ENCODE measurements at places on chromosomes 13 and 19.

DNA sequence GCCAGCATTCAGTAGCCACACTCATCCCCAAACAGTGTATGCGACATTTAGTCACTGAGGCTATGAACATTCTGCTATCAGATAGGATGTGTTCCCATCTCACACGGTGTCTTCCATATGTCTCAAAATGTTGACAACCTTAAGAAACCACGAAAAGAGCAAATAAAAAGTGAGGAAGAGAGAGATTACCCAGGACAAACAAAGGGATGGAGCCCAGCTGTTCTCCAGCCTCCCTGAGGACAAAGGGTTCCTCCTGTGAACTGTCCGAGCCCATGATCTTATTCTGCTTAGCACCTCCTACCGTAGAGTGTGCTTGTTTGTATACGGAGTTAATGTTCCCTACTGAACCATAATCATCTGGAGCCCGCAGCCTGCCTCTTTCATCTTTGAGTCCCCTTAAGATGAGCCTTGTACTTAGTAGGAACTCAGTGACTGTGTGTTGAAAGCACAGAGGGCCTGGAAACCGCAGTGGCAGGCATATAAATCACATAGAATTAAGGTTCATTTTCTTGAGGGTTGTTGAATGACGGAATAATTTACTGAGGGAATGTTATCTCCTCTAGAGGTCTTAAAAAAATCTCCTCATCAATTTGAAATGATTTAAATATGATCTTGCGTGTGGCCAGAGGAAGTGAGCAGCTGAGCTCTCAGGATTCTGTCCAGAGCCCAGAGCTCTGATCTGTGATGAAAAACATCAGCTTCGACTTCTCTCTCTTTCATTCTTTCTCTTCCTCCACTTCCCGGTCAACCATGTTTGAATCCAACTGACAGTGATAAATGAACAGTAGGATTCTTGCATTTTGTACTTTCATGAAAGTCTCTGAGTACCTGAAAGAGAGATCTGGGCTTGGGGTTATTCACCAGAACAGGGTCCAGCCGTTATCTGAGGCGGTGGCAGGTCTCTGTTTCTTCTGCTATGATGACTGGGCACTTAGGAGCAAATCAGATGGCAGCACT lies 200.5 kb downstream of the KLF5 start:
- peak; percentile 3 for DNase-seq

GRCh38 chr13:30257468-30258099 lies 49.8 kb downstream of the KATNAL1 start:
- DNase-seq, result peak; percentile 24

DNA sequence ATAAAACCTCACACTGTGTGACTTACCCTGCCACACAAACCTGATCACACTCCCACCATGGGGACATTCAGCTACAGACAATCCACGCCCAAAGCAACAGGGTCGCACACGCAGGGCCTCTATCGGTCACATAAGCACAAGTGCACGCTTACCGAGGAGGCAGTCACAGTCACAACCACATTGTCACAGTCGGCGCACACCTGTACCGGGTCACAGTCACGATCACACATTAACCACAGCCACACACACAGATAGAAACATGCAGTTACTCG lies 579 bp downstream of the ZNF566 start:
- DNase-seq, result peak; percentile 6

DNA sequence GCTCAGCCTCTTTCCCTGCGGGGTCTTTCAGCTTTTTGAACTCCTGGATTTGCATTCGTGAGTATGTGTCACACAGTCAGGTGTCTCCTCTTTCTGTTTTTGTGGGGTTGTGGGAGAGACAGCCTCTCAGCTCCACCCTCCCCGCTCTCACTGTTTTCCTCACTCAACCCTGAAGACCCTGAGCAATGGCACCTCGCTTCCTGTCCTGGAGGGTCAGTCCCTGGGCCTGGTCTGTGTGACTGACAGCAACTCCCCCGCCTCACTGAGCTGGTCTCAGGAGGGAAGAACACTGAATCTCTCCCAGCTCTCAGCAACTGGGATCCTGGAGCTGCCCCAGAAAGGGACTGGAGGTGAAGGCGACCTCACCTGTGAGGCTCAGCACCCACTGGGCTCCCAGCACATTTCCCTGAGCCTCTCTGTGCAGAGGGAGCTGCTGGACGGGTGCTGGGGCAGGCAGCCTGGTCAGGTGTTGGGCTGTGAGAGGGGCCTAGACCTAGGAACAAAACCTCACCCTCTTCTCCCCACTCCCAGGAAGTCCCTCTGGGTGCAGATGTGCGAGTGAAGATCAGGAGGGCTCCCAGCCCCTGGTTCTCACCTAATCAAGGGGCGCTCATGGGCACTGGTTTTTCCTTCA lies 4.2 kb upstream of the SIGLEC7 start:
- no peak for DNase-seq

DNA sequence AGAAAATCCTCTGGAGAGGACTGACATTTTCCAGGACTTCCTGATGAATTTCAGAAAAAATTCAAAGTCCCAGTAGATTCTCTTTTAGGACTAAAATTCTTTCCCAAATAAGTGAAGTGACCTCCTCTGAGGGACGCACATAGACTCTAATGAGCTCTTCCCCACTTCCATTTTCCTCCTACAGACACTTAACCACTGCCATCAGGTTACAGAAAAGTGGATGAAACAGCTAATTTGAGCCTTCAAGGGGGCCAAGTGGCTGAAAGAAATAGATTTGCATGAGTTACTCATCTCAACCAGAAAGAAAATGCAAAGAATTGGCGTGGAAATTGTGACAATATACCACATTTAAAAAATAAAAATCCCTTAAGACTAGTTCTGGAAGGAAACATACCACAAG lies 185.3 kb upstream of the EDNRB start:
- no peak for DNase-seq

DNA sequence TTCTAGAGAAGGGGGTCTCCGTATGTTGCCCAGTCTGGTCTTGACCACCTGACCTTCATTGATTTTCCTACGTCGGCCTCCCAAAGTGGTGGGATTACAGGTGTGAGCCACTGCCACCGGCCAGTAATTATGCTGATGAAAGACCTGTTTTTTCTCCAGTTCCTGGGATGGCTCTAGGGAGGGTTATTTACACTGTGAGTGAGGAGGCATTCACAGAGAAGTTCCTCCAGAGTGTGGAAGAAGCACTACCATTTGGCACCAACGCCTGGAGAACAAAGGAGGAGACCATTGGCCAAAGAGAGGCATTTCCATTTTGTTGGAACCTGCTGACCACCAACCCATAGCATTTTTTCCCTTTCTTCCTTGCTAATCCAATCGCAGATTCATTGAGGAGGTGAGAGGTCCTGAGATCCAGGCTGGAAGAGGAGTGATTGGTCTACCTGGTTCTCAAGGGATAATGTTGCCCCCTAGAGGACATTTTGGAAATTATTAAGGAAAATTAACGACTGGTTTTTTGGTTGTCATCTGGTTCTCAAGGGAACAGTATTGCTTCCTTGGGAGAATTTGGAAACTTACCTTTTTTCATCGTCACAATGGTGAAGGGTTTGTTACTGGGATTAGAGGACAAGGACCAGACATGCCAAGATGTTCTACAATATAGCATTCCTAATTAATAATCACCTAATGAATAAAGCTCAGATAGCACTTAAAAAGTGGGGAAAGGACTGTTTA lies 5.5 kb upstream of the SAE1 start:
- peak; percentile 59 for DNase-seq

GRCh38 chr19:782878-783668 lies 14.2 kb upstream of the PTBP1 start:
- no peak for DNase-seq

DNA sequence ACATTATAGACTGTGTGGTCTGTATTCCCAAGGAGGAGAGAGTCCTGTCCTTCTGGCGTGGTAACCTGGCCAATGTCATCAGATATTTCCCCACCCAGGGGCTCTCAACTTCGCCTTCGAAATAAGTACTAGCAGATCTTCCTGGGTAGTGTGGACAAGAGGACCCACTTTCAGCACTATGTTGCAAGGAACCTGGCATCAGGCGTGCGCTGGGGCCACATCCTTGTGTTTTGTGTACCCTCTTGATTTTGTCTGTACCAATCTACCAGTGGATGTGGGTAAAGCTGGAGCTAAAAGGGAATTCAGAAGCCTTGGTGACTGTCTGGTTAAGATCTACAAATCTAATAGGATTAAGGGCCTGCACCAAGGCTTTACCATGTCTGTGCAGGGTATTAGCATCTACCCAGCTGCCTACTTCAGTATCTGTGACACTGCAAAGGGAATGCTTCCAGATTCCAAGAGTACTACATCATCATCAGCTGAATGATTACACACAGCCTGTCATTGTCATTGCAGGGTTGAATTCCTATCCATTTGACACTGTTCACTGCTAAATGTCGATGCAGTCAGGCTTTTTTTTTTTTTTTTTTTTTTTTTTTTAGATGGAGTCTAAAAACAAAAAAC lies 148.0 kb downstream of the PRR20E start:
- no peak for DNase-seq

GRCh38 chr13:43154156-43154651 lies 130.8 kb downstream of the DNAJC15 start:
- DNase-seq, result peak; percentile 38

DNA sequence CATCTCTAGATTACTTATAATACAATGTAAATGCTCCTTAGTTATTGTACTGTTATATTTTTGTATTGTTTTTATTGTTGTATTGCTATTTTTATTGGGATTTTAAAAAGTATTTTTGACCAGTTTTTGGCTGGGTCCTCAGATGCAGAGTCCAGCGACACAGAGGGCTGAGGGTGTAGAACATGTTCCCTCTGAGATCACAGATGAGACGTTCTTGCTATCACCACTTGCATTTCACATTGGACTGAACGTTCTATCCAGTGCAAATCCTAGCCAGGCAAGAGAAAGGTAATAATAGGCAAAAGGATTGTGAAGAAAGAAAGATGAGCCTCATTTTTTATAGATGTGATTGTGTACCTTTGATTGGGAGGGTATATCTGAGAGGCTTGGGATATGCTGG lies 15.0 kb downstream of the ZSCAN5A start:
- DNase-seq, result no peak

DNA sequence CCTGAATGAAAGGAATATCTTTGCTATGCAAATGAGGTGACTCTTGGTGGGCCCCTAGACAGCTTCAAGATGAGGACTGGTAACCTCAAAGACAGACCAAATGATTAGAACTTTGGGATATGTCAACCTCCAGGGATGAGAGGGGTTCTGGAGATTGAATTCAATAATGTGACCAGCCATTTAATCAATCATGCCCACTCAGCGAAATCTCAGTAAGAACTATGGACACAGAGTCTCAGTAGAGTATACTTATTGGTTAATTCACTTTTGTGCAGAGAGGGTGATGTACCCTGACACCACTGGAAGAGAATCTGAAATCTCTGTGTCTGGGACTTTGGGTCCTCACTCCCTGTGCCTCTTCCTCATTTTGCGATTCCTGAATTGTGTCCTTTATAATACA lies 662.8 kb downstream of the OLFM4 start:
- no peak for DNase-seq

Measured in foreskin fibroblast (primary cell).